ENCODE measurements at places on chromosomes 5 and 9. TPM values are rescaled to one million over a fixed set of nuclear protein-coding genes. Genes with fewer than 3 reads are reported as not detected.

GPR150 gene
- total RNA-seq: 0.28 TPM

PCDHGA3 gene
- total RNA-seq: 1.4 TPM

TAF11L5 gene
- total RNA-seq: not detected

NR2F1-AS1 gene
- 45.1 TPM for total RNA-seq

GARIN3 gene
- total RNA-seq: not detected

TEX48 gene
- total RNA-seq: not detected

PCDHGA9 gene
- total RNA-seq: 3.1 TPM

TMEM171 gene
- total RNA-seq: 1.1 TPM

C8G gene
- not detected for total RNA-seq

MRPS2 gene
- total RNA-seq: 10.4 TPM

ZNF484 gene
- 10.5 TPM for total RNA-seq

CCL28 gene
- total RNA-seq: 0.43 TPM

ADAMTS2 gene
- total RNA-seq: 68.5 TPM

CBY3 gene
- total RNA-seq: not detected

MARCHF3 gene
- total RNA-seq: 73.0 TPM

NAIP gene
- 2.0 TPM for total RNA-seq

KIAA0825 gene
- total RNA-seq: 3.0 TPM

SLC36A2 gene
- total RNA-seq: not detected

TMEM232 gene
- total RNA-seq: 3.4 TPM

PLEKHG4B gene
- not detected for total RNA-seq

TRIM7 gene
- total RNA-seq: 1.2 TPM

NME5 gene
- 1.6 TPM for total RNA-seq

WDR38 gene
- not detected for total RNA-seq

SPATA31D4 gene
- total RNA-seq: not detected

IFNA2 gene
- not detected for total RNA-seq

LTC4S gene
- 0.65 TPM for total RNA-seq

CYSRT1 gene
- total RNA-seq: 0.18 TPM

IL9 gene
- total RNA-seq: not detected

ZDHHC11B gene
- total RNA-seq: 0.09 TPM

IRX4 gene
- total RNA-seq: not detected

THG1L gene
- total RNA-seq: 45.7 TPM

VLDLR gene
- 44.7 TPM for total RNA-seq

ZNG1A gene
- total RNA-seq: 29.9 TPM

MARCOL gene
- total RNA-seq: 8.3 TPM

CHD1 gene
- total RNA-seq: 30.0 TPM

ARID3C gene
- total RNA-seq: 0.14 TPM

BAAT gene
- not detected for total RNA-seq

SLC23A1 gene
- total RNA-seq: under 0.01 TPM

SLC34A3 gene
- not detected for total RNA-seq

FOXD4 gene
- 0.28 TPM for total RNA-seq

FRRS1L gene
- 0.09 TPM for total RNA-seq

DNM1 gene
- total RNA-seq: 9.6 TPM

DTWD2 gene
- 3.5 TPM for total RNA-seq

MYMK gene
- not detected for total RNA-seq
